ACHN (cell line): ENCODE measurements at places on chromosomes 11 and 22.

DNA sequence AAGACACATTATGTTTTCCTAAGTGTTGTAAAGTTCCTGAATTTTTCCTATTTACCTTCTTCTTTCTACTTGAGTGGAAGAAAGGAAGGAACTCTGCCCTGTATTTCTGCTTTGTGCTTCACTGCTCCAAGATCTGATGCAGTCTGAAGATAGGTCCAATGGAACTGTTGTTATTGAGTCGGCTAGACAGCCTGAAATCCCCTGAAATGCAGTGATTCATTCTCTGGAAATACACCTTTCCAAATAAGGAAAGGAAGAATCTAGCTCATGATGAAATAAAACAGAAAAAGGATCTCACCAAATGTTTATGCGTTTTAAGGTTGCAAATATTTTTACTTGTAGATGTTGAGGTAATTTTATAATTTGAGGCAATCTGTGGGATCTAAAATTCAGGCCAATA is 322.8 kb downstream of the GUCY1A2 start:
- no peak for DNase-seq

- no peak for DNase-seq
Observed at GRCh38 chr11:130121445-130121978, 38.1 kb upstream of the ST14 start.

DNA sequence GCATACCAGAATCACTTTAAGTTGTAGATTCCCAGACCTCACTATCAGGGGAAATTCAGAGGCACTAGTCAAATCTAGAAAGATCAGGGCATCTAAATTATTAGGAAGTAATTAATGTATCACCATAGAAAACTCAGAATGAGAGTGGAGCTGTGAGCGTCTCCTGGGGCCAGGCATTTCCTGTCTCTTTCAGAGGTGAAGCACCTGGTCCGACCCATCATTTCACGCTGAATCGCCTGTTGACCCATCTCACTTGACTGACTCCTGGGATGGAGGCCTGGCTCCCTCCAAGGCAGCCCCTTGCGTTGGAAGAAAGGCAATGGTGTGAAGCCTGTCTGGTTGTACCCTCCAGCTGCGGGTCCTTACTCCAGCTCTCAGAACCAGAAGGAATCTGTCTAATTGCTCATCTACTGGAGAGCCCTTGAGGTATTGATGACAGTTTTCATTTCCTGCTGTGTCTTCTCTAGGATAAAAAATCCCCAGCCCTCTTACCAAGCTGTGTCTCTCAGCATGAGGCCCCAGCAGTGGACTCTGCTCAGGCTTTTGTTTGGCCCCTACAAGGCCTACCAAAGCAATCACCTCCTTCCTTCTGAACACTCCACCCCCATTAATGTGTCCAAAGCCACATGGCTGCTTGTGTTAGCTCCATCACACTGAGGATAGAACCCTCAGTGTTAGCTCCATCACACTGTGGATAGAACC is 93.2 kb upstream of the SYT13 start:
- DNase-seq: no peak

DNA sequence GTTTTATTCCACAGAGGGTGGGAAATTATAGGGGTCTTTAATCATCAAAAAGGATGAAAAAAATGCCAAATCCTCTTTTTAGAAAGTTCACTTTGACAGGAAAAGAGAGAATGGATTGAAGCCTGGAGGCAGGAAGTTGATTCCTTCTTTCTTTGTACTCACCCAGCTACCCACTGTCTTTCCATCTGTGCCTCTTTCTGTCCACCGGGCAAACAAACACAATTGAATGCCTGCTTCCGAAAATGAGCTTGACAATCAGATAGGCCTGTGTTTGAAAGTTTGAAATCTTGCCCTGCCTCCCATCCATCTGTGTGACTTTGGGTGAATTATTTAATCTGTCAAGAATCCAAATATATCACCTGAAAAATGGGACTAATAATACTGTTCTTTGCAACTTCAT is 81.1 kb downstream of the SCN3B start:
- DNase-seq: no peak

DNA sequence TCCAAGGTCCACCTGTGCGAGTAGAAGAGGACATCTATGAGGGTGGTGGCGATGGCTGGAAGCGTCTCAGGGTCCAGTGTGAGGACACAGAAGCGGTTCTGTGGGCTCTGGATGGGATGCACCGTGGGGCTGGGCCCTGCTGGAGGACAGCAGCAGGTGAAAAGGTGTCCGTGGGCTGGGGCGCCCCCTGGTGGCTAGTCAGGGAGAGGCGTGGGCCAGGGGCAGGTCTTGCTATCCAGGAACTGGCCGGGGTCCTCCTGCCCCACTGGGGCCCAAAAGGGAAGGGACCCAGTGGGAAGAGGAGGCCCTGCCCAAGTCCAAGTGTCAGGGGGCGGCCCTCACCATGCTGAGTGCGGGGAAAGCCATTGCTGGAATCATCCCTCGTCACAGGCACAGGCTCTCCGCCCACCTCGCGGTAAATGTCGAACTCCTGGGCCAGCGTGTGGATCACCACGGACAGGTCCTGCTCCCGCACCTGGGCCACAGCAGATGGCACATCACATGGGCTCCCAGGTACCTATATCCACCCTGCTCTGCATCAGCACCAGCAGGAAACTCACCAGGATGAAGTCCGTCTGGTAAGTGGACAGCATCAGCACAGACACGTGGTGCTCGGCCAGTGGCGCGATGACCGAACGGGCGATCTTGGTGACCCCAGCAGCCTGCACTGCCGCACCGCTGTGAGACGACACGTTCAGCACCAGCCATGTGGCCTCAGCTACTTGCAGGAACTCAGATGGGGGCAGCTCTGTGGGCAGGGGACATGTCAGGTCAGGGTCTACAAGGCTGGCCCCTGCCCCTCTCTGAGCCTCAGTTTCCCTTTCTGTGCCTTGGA is 2.3 kb downstream of the CASTOR1 start:
- peak; percentile 59 for DNase-seq
